EL (cell line): ENCODE measurements at places on chromosomes 5 and 9.

DNA sequence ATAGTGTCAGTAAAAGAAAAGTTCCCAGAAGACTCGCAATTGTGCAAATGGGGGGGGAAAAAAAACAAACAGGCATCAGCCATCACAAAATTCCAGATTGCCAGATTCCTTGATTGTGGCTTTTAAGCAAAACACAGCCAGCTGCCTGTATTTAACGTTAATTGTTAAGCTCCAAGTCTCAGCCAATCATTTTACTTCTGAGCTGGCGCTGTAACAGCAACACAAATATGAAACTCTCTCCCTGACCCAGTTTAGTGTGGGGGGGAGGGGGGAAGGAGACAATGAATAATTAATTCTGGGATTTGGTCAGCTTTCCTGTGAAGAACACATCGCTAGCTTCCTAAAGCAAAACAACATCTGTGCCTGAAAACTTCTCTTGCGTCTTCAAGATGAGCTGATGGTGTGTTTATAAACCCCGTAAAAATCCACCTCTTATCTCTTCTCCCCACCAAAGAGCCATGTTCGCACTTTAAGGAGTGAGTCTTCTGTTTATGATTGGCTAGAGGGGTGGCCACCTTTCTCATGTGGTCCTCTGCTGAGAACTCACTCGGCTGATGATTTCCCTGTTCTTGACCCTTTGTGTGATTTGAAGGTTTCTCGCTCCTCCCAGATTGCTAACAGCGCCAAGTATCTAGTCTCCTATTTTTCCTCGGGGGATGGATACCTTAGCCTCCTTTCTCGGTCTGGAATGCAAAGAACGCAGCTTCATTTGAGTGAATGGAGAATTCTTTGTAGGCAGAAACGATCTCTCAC lies 160.2 kb upstream of the DAPK1 start:
- peak; percentile 33 for DNase-seq

DNA sequence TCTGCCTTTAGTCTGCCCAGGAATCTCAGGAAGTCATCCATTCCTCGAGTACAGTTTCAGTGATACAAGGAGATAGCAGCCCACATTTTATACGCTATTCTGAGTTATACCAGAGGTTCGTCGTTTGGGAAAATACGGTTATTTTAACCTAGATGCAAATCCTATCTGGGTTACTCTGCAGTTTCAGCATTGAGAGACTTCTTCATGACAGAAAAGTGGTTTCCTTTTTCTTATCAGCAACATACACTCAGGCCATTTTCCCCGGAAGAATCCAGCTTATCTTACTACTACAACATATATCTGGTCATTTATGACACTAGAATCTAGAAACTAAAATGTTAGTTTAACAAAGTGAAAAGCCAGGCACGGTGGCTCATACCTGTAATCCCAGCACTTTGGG lies 83.4 kb upstream of the IQGAP2 start:
- DNase-seq: no peak

DNA sequence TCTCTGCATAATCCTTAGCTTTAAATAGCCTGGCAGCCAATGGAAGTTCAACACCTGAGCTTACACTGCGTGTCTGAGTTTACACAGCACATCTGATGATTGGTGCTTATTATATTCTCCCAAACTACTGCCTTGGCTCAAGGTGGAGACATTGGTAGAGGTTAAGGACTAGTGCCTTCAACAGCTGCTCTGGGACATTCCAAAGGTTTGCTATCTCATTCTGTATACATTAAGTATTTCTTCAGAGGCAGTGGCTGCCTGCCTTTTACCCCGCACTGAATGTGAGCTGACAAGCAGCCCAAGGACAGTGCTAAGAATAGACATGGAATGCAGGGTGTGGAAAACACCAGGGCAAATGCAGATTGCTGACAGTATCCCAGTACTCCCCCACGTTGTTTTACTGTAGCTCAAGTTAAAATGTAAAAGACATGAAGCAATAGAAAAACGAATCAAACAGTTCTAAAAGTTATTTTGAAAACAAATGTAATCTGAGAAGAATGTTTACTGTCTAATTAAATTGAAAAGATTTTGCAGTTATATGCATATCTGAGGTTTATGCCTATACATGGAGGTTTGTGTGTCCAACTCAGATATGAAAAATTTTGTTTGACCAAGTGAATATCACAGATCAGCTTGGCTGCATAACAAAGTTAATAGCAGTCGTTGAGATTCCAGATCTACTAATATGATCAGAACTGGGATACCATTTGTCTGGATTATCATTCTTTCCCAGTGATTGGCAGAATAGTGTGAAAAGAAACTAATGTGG lies 1.8 kb downstream of the HSPB3 start:
- peak; percentile 79 for DNase-seq

GRCh38 chr5:11197726-11198125 lies 436.7 kb upstream of the DAP start:
- no peak for DNase-seq

DNA sequence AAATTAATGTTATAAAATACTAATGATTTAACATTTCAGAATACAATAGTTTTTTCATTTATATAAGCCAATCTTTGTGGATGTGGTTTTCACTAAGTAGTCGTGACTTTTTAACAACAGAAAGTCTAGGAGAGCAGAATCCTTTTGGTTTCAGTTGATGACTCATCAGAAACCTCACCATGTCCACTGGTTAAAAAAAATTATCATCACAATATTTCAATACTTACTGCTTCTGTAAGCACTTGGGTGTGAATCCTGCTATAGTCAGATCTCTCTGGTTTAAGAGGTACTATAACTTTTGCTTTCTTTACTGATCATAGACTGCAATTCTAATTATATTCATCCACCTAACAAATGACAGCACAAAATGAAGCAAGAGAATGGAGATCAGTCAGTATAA lies 77.2 kb downstream of the MRPS30 start:
- DNase-seq: no peak

- no peak for DNase-seq
These were observed 2.7 kb upstream of the PURA start for GRCh38 chr5:140111011-140111858.
